ENCODE measurements at places on chromosomes 4 and X.

GRCh38 chr4:81650606-81651242, 179.0 kb upstream of the RASGEF1B start:
- DNase-seq: no peak

DNA sequence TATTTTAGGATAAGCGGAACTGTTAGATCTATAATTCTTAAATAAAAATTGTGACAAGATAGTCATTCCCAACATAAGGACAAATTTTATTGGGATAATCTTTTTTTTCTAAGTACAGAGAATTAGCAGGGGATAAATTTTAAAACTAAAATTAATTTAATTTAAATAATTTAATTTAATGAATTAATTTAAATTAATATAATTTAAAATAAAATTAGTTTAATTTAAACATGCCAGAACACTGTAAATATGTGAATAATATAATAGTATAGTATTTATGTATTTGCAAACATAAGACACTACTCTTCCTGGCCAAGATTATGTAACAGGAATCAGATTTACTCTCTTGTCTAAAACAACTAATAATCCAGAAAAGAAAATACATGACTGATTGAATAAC, 1055.9 kb downstream of the PDHA2 start:
- DNase-seq: no peak

DNA sequence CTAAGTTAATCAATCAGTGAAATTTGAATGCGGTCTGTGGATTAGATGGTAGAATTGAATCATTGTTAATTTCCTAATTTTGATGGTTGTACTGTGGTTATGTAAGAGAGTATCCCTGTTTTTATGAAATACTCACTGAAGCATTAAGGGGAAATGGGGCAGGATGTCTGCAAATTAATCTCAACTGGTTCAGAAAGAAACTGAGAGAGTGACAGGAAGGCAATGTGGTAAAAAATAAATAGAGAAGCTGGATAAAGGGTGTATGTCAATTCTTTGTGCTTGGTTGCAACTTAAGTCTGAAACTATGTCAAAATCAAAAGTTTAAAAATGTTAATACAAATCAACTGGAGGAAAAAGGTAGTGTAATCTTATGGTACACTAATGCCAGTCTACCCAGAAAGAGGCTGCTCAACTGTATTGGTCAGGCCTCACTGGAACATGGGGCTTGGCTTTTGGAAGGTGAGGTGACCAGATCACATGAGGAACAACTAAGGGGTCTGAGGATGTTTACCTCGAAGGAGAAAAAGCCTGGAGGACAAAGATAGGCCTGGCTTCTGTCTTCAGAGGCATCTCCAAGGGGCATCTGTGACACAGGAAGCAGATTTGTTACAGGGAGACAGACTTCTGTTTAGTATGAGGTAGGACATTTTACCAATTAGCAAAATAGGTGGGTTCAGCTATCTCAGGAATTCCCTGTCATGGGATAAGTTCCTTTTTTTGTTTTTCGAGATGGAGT, 83.1 kb downstream of the DLG3 start:
- no peak for DNase-seq

DNA sequence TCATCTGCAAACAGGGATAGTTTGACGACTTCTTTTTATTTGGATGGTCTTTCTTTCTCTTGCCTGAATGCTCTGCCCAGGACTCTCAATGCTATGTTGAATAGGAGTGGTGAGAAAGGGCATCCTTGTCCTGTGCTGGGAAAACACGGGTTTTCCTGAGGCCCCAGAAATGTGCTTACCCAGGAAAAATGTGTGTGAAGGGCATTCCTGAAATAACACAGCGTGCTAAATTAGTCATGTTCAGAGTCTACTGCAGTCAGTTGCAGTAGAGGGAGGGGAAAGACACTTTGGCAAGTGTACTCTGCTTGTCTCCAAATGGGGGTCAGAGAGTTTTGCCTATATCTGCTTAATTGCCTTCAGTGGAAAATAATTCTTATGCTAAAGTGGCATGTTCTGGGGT, 153.9 kb downstream of the CCNG2 start:
- no peak for DNase-seq

DNA sequence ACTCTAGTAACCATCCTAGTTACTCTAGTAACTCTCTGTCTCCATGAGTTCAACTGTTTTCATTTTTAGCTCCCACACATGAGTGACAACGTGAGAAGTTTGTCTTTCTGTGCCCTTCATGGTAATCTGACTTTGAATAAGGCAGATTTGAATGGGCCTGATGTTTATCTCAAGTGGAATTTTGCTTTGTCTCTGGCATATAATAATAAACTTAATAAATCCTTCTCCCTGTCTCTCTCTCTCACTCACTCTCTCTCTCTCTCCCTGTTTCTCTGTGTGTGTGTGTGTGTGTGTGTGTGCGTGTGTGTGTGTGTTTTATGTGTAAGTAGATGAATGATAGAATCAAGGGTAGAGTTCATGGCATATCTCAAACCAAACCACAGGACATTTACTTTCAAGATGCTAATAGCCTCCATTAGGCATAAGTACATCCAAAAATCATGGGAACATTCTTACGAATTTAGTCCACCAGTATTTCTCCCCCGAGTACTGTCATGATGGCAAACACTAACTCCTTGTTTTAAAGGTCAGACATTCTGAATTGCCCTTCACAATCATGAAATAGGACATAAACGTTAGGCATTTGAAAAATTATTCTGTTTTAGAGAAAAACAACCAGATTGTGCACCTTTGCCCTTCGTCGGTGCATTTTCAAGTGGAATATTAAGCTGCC, 193.1 kb downstream of the SPATA18 start:
- no peak for DNase-seq

- DNase-seq: no peak
Measured at GRCh38 chr4:55450566-55450965, 54.8 kb downstream of the TMEM165 start.

GRCh38 chrX:149652232-149652981, 20.8 kb upstream of the TMEM185A start:
- no peak for DNase-seq

GRCh38 chr4:85937507-85937906, 422.3 kb downstream of the MAPK10 start:
- DNase-seq: no peak

DNA sequence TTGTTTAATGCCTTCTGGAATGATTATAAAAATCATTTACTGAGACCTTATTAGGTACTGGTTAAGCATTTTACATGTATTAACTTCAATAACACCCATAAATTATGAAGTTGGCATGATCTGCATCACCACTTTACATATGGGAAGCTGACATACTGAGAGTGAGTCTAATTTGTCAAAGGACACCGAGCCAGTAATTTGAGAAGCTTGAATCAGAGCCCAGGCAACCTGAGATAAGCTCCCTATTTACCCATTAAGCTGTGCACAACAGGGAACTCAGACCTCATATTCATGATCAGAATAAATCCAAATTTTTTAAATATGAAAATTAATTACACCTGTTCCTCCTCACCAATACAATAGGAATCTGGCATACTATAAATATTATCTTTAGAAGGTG, 247.9 kb upstream of the EPHA5 start:
- no peak for DNase-seq

GRCh38 chrX:29581223-29581622, 634.1 kb upstream of the MAGEB2 start:
- no peak for DNase-seq

GRCh38 chrX:42696536-42697124, 81.3 kb downstream of the PPP1R2C start:
- DNase-seq: no peak

- DNase-seq: no peak
Measured at GRCh38 chr4:176380352-176381157, 60.8 kb downstream of the SPCS3 start.

Data from stimulated activated CD8-positive, alpha-beta memory T cell treated with anti-CD3 and anti-CD28 coated beads, Interleukin-15, amount 100 ng/mL, for 48 hours (primary cell).